ENCODE measurements at places on chromosomes 1 and 21. TPM values are rescaled to one million over a fixed set of nuclear protein-coding genes. Genes with fewer than 3 reads are reported as not detected.

DNA sequence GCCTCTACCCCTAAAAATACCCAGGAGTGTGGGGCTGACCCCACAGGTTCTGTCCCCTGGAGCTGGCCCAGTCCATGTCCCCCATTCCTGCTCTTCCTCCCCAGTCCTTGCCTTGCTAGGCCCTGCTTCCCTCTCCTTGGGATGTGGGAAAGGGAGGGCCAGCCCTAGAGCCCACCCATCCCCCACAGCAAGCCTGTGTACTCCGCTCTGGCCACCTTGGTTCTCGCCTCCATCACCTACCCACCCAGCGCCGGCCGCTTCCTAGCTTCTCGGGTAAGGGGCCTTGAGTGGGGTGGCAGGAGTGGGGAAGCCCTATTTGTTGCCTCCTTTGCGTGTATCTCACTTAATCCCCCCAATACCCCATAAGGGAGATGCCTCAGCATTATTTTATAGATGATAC lies 6.7 kb downstream of the CLCNKB start:
- DNase-seq, result no peak

GRCh38 chr1:194755241-194755994 lies 1569.0 kb upstream of the B3GALT2 start:
- no peak for DNase-seq

GRCh38 chr1:4977701-4978100 lies 323.3 kb downstream of the AJAP1 start:
- no peak for DNase-seq

DNA sequence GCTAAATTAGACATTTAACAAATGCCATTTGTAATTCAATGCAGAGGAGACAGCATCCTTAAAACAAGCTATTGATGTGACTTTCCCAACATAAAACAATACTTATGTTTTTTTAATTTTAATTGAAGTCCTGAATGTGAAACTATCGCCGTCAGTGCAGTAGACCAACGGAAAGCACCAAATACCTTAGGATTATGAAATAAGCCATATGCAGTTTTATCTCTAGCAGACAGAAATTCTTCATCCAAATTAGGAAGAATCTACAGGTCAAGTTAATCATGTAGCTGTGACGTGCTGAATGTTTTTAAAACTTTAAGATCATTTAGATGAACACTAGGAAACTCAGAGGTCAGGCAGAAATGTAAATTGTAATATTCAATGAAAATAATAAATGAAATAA lies 714 bp upstream of the ST6GALNAC5 start:
- no peak for DNase-seq

DNA sequence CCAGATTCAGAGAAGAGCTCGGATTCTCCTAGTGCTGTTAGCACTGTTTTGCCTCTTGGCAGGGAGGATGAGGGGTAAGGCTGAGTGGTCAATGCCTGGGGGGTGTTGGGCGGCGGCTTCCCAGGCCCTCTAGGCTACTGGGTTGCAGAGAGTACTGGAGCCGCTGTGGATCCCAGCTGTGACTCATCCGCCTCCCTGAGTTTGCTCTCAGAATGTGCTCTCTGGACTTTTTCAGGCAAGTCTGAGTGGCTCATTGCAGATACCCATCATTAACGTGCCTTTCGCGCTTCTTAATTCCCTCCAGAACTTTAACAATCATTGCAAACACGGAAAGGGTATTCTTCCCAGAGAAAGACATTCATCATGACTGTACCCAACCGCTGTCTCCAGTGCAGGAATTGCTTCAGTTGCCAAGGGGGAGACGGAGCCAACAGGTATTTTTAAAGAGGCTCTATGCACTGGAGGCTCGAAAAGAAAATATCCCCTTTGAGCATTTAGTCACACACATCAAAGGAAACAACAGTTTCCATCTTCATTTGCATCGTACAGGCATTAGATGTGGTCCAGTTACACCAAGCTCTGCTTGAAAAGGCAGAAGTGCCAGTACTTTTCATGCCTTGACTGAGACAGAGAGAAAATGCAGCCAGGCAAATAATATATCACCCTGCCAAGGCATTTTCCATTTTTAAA lies 14.4 kb upstream of the CAMTA1 start:
- no peak for DNase-seq

DNA sequence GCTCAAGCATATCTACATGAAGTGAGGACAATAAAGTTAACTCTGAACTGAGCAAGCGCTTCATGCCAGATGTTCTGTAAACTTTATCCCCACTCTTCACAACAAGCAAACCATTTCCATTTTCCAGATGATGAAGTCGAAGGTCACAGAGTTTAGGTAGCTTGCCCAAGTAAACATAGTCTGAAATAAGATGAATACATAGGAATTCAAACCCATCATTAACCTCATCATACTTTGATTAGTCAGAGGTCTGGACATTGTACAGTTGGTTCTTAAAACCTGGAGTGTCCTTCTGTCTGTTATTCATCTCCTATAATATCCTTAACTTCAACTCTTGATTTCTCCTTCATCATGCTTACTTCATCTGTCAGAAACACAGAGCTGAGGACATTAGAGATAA lies 180.3 kb upstream of the C8B start:
- DNase-seq, result no peak

DNA sequence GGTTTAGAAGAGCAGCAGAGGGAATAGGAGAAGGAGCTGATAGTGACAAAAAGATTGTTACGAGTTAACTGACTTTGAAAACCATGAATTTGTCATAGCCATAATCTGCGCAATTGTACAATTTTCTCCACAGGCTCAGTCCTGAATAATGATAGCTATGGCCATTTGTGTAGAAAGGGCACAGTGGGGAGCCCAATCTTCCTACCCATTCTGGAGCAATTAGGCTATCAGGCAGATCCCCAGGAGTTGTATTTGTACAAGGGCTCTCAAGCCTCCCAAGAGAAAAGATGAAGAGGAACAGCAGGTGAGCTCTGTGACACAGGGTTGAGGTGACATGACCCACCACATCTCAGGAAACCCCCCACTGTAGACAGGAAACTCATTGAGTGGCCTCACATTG lies 42.1 kb upstream of the SAMD13 start:
- no peak for DNase-seq

DNA sequence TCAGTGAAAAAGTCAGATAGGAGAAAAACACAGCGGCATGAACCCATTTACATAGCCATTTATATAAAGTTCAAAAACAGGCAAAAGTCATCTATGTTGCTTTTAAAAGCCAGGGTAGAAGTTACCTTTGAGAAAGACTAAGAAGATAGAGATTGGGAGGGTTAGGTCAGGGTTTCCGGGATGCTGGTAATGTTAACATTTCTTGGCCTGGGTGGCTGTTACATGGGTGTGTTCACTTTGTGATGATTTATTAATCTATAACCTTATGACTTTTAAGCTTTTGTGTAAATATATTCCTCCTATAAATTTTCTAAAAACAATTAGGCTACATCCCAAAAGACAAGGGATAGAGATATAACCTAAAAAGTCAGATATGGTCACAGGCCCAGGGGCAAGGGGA lies 15.0 kb upstream of the FAM20B start:
- DNase-seq, result no peak

- no peak for DNase-seq
Measured at GRCh38 chr1:180002437-180002836, 47.8 kb downstream of the CEP350 start.

- DNase-seq, result no peak
Measured at GRCh38 chr1:201128962-201129361, 2.0 kb upstream of the ASCL5 start.

GRCh38 chr1:114485286-114485685 lies 25.7 kb downstream of the TRIM33 start:
- DNase-seq, result no peak

DNA sequence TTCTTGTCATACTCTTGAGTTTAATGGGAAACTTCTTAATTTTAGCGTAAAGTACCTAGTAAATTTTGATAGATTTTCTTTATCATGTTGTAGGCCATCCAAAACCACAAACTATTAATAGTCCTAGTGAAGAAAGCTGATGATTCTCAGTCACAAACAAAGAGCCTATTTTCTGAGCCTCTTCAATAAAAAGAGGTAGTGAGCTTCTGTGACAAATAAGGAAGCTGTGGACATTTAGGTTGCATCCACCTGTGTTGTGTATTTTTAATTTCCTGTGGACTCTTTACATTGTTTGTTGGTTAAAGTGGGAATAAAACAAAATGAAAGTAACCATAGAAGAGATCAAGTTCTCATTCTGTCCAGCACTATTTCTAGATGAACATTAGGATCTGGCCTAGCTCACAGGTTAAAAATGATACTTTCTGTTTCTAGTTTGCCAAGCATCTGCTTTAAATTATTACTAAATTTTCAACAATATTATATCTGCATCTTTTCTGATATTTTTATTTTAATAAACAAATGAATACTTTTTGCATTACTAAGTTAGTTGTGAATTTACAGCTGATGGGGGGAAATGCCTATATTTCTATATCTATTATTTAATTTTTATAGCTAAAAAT lies 702.2 kb upstream of the ADGRL4 start:
- DNase-seq, result no peak

- no peak for DNase-seq
Measured at GRCh38 chr1:29236712-29237128, 398 bp downstream of the PTPRU start.

GRCh38 chr1:53642607-53643006 lies 96.4 kb downstream of the GLIS1 start:
- DNase-seq, result no peak

- no peak for DNase-seq
Measured at GRCh38 chr1:17120481-17120877, 1.2 kb upstream of the PADI2 start.

TMPRSS3 gene
- total RNA-seq, result 57.1 TPM

CFAP107 gene
- total RNA-seq, result not detected

CHI3L2 gene
- 9.0 TPM for total RNA-seq

NUP133 gene
- total RNA-seq, result 42.8 TPM

PRDM16 gene
- total RNA-seq, result 0.77 TPM

MPL gene
- not detected for total RNA-seq

INSRR gene
- 0.17 TPM for total RNA-seq
